ENCODE measurements at places on chromosomes 1 and 21. TPM values are rescaled to one million over a fixed set of nuclear protein-coding genes. Genes with fewer than 3 reads are reported as not detected.

Gene FCGR1A
- total RNA-seq = 1.2 TPM

Gene LCE1F
- total RNA-seq = not detected

Gene SLC2A5
- total RNA-seq = not detected

Gene PDPN
- not detected for total RNA-seq

Gene PLPPR5
- total RNA-seq = not detected

Gene RGS8
- not detected for total RNA-seq

Gene SAMSN1
- 125 TPM for total RNA-seq

Gene OR6K3
- not detected for total RNA-seq

Gene FAM151A
- not detected for total RNA-seq

Gene MR1
- total RNA-seq = 40.0 TPM

Gene TPTE
- not detected for total RNA-seq

Gene STUM
- not detected for total RNA-seq

Gene PRR9
- not detected for total RNA-seq

Gene DSTYK
- 13.2 TPM for total RNA-seq

Gene B3GALT6
- 19.1 TPM for total RNA-seq

Gene HNRNPR
- total RNA-seq = 167 TPM

Gene AGBL4
- not detected for total RNA-seq

Gene TRIM67
- total RNA-seq = not detected

Gene USH2A
- total RNA-seq = not detected

Gene GUCA2A
- not detected for total RNA-seq

Gene OR2L13
- not detected for total RNA-seq

Gene HSD3B2
- not detected for total RNA-seq

Gene WDR64
- 0.58 TPM for total RNA-seq

Gene MCOLN3
- total RNA-seq = 2.1 TPM

Gene LRP8
- total RNA-seq = 54.3 TPM

Gene FLG2
- total RNA-seq = not detected

Gene KCND3
- not detected for total RNA-seq

Gene TNFAIP8L2
- total RNA-seq = 21.2 TPM

Gene LAMC2
- not detected for total RNA-seq

Gene C8A
- not detected for total RNA-seq

All from activated naive CD8-positive, alpha-beta T cell treated with anti-CD3 and anti-CD28 coated beads, Interleukin-2, amount 10 ng/mL, durations not matched to agents 7 days and 5 days (primary cell).